Urothelium cell line (cell line): ENCODE measurements at places on chromosomes 13 and 19.

DNA sequence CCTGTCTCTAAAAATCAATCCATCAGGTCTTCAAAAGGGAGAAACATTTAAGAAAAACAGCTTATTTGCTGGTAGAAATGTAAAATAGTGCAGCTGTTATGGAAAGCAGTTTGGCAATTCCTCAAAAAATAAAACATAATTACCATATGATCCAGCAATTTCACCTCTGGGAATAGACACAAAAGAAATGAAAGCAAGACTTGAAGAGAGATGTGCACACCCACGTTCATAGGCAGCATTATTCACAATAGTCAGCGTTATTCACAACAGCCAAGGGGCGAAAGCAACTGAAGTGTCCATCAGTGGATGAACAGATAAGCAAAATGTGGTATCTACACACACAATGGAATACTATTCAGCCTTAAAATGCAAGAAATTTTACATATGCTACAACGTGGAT is 45.1 kb upstream of the DOCK9 start:
- DNase-seq = no peak

GRCh38 chr13:106415971-106416370 is 119.5 kb downstream of the EFNB2 start:
- DNase-seq = no peak

DNA sequence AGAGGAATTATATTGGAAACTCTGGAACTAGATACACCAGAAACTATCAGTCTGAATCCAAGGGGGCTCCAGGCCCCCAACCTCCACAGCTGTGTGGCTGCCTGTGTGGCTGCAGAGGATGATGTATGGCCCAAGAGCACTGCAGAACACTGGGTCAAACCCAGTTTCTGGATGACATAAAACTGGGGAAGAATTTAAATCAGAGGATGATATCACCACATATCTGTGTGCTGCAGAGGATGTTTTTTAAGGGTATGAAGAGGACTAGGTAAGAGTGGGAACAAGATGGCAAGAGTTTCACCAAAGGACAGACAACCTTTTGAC is 226.4 kb downstream of the SUCLA2 start:
- no peak for DNase-seq

DNA sequence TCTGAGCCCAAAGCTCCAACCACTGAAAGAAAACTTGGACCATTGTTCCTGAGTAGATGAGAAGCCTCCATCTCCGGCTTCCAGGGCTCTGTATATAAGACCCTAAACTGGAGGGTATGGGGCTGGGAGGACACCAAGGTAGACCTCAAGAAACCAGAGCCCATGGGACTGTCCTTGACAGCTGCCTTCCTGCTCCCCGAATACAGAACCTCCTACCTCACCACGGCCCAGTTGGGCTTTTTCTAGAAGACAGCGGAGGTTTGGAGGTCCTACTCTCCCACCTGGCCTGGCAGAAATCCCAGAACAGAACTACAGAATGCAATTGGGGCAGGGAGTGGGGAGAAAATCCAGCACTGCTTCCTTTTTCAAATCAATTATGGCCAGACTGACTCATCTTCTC is 177.3 kb upstream of the ZNF507 start:
- DNase-seq = no peak

GRCh38 chr13:113338451-113338850 is 25.5 kb downstream of the GRTP1 start:
- no peak for DNase-seq

- peak; percentile 40 for DNase-seq
Measured at GRCh38 chr13:50512474-50513299, 330.8 kb downstream of the DLEU7 start.

GRCh38 chr13:44350775-44351504 is 22.7 kb upstream of the SERP2 start:
- DNase-seq = no peak

DNA sequence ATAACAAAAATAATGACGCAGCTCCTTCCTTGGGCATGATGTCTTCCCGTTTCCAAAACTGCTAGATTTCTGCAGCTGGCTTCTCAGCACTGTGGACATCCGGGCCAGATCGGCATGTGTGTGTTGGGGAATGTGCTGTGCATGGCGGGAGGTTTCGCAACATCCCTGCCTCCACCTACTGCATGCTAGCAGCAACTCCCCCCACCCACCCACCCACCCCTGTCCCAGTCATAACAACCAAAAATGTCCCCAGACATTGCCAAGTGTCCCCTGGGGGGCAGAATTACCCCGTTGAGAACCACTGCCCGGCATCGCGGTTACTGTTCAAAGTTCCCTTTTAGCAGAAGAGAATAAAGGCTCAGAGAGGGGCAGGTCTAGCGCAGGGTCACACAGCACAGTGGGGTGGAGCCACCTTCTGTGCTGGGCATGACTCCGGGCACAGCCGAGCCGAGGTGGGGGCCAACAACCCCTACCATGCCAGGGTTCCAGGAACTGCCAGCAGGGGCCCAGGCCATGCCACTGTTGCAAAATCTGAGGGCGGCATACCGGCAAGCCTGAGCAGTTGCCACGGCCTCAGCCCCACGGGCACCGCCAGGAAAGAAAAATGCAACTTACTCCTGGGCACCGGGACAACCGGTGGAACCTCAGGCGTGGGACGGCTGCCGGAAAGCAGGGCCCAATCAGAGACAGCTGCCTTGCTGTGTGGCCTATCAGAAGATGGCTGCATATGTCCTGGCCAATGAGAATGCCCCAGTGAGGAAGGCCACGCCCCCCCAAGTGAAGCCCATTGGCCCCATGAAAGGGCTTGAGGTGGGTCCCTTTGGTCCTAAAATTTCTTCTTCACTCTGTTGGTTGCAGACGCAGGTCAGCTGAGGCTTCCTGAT is 22.5 kb upstream of the NFIC start:
- DNase-seq = peak; percentile 82

GRCh38 chr13:34420702-34421346 is 521.2 kb upstream of the NBEA start:
- DNase-seq = no peak

GRCh38 chr13:110208116-110208515 is 98.8 kb downstream of the COL4A1 start:
- DNase-seq = no peak

GRCh38 chr13:87798536-87798935 is 127.4 kb downstream of the SLITRK5 start:
- no peak for DNase-seq

DNA sequence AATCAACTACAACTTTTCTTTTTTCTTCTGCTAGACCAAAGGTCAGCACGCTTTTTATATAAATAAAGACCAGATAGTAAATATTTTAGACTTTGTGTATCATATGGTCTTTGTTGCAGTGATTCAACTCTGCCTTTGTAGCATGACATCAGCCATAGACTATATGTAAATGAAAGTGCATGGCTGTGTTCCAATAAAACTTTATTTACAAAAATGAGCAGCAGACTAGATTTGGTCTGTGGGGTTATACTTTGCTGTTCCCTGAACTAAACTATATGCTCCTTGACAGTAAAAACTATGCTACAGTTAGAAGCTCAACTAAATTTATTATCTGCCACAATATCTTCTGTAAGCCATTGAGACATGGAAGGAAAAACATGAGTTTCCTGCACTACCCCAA is 100.0 kb downstream of the RNASEH2B start:
- DNase-seq = no peak

GRCh38 chr19:48558018-48558684 is 6.2 kb downstream of the SULT2B1 start:
- peak; percentile 63 for DNase-seq

DNA sequence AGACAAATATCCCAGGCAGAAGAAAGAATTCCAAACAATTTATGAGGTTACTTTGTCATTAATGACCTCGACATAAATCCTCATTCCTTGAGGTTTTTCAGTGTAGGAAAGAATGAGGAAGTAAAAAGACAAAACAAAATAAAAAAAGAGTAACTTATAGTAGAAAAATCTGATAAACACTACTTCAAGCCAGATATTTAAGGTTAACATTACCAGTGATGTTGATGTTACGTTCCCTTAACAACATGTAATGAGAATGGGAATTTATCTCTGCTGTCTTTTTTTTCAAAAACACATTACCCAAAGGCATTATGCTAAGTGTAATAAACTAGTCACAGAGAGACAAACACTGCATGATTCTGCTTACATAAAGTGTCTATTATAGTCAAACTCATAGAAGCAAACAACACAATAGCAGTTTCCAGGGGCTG is 935.1 kb downstream of the SLITRK1 start:
- no peak for DNase-seq

GRCh38 chr19:4233282-4233853 is 4.0 kb downstream of the EBI3 start:
- peak; percentile 26 for DNase-seq

DNA sequence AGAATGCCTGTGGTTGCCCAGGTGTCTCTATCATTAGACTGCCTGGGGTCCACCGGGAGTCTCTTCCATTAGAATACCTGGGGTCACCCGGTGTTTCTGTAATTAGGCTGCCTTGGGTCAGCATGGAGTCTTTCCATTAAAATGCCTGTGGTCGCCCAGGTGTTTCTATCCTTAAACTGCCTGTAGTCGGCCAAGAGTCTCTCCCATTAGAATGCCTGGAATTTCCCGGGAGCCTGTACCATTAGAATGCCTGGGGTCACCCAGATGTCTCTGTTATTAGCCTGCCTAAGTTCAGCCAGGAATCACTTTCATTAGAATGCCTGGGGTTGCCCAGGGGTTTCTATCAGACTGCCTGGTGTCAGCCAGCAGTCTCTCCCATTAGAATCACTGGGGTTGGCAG is 1492.8 kb downstream of the UQCRFS1 start:
- peak; percentile 64 for DNase-seq

DNA sequence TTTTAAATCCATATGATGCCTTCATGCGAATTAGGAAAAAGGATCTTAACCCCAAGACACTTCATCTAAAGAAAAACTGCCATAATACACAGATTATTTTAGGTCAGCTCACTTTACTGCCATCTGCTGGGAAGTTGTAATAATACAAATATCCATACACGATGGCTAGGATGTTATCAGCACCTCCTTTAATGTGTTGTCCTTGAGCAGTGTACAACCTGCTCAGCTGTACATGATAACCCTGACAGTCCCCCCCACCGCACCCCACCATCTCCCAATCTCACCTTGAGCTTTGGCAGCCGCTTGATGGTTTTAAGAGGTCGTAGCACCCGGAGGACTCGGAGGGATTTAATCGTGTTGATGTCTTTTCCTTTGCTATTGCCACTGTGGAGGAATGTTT is 112.2 kb downstream of the IER2 start:
- DNase-seq = peak; percentile 39

- no peak for DNase-seq
Measured at GRCh38 chr13:112880221-112880641, 88.8 kb upstream of the MCF2L start.
